ENCODE measurements at places on chromosomes 13 and 19.

- no peak for DNase-seq
Observed at GRCh38 chr13:71922194-71922593, 55.2 kb upstream of the DACH1 start.

DNA sequence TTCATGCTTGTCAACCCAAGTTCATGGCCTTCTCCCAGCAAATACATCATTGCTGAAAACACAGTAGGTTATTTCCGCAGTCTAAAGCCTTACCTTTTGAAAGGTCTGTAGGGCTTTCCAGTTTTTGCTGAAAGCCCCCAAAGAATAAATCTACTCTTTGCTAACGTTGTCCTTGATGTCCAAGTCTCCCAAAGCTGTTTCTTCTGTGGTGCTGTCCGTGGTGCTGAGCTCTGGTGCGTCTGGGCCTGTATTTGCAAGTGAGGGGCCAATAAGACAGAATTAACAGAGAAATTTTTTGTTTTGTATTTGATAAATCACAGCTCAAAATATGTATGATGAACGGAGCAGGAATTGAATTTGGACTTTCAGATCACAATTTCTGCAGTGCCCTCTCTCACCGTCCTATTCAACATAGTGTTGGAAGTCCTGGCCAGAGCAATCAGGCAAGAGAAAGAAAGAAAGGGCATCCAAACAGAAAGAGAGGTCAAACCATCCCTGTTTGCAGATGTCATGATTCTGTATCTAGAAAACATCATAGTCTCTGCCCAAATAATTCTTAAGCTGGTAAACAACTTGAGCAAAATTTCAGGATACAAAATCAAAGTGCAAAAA, 9.8 kb upstream of the LGALS16 start:
- DNase-seq, result no peak

DNA sequence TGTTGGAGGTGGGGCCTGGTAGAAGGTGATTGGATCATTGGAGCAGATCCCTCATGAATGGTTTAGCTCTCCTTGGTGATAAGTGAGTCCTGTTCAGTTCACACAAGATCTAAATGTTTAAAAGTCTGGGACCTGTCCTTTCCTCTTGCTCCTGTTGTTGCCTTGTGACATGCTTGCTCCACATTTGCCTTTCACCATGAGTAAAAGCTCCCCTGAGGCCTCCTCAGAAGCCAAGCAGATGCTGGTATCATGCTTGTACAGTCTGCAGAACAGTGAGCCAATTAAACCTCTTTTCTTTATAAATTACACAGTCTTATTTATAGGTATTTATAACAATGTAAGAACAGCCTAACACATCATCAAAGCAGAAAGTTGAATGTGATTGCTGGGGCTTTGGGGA, 24.2 kb upstream of the RFC3 start:
- no peak for DNase-seq

DNA sequence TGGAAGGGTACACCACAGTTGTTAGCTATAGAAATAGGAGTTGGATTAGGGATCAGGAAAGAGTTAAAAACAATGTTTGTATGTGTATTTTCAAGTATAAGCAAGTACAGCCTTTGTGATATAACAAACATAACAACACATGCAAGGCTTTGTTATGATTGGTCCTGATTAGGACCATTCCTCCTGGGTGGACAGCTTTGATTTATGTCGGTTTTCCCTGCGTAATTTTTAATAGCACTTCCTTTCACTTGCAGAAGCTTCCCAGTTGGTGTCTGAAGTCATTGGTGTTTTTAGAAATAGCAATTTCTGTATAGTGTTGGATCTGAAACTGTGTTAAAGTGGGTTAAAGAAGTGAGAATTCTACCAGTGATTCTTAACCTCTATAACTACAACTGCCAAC, 10.0 kb downstream of the FNDC3A start:
- no peak for DNase-seq

DNA sequence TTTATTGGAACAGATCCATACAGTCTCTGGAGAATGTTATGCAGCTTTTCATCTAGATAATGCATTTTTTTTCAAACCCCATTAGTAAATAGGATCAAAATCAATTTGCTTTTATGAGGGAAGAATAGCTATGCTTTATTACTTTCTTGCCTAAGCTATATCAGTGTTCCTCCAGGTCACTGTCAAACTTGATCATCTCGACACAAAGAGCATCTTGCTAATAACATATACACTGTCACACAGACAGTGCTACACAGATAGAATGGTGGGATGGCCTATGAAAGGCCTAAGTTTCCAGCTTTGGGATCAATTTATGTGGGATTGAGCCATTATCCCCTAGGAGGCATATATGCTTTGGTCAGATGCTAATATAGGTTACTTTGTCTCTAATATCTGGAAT, 862.9 kb upstream of the SPRY2 start:
- no peak for DNase-seq

GRCh38 chr13:101714195-101714594, 261.7 kb downstream of the ITGBL1 start:
- no peak for DNase-seq

DNA sequence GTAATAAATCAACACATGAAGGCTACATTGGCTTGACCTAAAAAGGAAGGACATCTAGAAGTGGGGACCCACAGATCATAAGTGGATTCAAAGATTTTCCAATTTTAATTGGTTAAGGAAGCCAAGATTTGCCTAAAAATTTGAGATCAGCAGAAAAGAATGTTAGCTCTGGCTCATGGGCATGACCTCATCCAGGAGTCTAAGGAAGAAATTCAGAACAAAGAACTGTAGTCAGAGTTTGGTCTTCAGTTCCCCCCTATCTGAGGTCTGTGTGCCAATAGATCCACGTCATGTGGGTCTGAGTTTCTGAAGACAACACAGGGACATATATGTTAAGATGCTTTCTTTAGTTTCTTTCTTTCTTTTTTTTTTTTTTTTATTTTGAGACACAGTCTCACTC, 648.8 kb upstream of the SPRY2 start:
- no peak for DNase-seq

DNA sequence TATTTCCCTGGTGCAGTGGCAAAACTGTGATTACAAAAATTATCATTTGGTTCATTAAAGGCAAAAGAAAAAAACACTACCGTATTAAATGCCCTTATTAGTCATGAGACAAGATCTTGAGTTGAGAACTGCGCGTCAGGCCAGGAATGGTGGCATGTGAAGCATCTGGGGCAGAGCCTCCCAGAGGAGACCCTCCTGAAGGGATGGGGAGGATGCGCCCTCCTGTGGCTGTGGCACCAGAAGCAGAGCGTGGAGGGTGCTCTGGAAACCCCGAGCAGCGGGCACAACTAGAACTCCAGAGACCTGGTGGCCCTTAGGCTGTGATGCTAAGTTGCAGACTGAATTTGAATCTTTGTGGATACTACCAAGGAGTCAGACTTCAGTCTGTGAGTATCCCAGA, 11.5 kb downstream of the CUL4A start:
- no peak for DNase-seq

Measured in stimulated activated CD8-positive, alpha-beta memory T cell treated with anti-CD3 and anti-CD28 coated beads, Interleukin-7, amount 100 ng/mL, for 1 hour (primary cell).